ENCODE measurements at places on chromosomes 16 and 17.

GRCh38 chr17:65388911-65389310 lies 172.5 kb downstream of the AXIN2 start:
- no peak for DNase-seq

DNA sequence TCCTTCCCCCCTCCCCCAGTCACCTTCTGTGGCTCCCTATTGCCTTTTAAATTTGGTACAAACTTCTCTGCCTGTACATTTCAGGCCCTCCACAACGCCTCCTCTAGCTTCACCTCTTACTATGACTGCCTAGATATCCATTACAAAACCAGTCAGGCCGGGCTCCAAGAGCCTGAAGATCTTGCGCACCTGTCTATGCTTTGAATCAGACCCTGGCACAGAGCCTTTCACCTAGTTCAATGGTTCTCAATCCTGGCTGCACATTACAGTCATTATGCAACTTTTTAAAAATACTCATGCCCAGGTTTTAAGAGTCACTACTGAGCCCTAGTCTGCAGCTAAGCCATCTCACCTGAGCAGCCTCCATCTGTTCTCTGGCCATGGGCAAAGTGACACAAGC lies 1.6 kb upstream of the GAS7 start:
- no peak for DNase-seq

DNA sequence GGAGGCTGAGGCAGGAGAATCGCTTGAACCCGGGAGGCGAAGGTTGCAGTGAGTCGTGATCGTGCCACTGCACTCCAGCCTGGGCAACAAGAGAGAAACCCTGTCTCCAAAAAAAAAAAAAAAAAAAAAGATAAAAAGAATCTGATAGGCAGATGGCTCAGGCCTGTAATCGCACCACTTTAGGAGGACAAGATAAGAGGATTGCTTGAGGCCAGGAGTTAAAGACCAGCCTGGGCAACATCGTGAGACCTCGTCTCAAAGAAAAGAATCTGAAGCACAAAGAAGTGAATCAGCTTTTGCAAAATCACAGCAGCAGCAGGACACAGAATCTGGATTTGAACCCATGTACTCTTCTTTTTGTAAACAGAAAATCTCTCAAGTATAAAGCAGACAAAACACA lies 7.6 kb downstream of the NOB1 start:
- no peak for DNase-seq

DNA sequence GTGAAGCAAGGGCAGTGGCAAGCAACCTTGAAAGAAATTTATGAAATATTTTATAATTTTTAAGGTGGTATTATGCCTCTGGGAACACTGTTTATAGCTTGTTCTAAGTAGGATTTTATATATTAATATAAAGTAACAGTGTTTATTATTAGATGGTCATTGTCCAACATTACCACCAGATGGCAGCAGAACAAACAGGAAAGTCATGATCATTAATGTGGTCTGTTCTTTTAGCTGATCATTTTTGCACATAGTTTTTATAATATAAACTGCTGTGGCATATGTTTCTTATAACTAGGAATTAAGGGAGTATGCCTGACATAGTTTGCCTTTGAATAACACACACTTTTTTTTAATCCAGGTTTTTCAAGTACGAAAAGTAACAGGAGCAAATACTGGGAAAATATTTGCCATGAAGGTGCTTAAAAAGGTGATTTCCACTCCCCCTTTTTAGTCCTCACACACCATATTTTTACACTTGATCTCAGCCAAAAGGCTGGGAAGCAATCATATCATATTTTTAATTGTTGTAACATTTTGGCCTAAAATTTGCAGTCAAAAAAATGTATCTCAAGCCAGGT lies 21.4 kb downstream of the RPS6KB1 start:
- no peak for DNase-seq

GRCh38 chr17:79977708-79978547 lies 57.7 kb downstream of the TBC1D16 start:
- no peak for DNase-seq

DNA sequence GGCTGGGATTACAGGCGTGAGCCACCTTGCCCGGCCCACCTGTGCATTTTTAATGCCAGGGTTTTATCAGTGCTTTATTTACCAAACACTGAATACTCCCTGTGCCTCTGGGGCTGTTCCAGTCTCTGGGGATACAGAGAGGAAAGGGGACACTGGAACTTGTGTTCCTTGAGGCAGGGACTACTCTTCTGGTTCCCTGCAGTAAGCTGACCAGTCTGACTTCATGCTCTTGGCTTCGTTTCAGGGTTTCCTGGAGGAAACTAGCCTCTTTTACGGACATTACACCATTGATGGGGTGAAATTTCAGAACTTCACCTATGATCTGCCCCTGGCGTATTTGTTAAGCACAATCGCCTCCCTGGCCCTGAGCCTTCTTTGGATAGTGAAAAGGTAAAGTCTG lies 37.4 kb upstream of the COQ7 start:
- DNase-seq, result no peak

GRCh38 chr17:40106760-40107521 lies 6.6 kb upstream of the NR1D1 start:
- no peak for DNase-seq

DNA sequence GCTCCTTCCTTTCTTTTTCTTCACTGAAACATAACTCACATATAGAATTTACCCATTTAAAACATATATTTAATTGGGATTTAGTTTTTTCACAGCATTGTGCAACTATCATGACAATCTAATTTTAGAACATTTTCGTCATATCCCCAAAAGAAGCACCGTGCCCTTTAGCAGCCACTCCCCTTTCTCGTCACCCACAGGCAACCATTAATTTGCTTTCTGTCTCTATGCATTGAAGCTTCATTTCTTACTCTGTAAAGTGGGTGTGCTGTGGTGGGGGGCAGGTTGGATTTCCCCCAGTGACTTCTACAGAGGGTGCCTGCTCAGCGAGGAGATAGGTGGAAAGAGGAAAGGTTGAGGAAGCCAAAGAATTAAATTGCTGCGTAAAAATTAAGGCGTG lies 35.8 kb downstream of the MRC2 start:
- DNase-seq, result no peak

DNA sequence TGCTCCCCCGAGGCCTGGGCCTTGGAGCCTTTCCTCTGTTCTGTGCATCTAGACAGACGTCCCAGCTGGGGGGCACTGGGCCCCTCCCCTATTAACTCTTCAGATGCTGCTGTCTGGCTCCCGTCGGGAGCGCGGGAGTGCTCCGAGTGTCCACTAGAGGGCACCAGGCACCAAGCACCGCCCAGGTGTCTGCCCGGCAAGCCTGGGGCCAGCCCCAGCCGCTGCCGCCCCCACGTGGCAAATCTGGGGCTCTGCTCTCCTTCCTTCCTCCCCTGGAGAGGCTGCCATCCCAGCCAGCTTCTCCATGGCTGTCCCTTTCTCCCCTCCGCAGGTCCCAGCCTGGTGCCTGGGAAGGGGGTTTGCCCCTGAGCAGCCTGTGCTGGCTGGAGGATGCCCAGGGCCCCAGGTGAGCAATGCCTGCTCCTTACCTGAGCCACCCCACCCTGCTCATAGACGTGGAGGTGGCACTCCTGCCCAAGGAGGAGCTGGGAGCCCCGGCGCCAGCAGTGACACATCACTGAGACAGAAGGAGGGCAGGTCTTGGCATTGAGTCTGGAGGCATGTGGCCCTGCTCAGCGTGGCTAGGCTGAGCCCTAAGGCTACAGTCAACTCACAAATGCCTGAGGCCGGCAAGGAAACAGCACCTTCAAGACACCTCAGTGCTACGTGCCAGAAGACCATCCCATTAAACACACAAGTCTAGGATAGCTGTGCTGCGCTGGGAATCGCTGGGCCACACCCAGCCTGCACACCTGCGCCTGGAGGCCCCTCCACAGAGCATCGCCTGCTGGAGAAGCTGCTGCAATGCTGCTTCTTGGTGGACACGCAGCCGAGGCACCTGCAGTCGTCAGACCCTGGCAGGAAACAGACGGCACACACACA lies 19.7 kb downstream of the TMEM235 start:
- peak; percentile 80 for DNase-seq

- DNase-seq, result no peak
These were observed 613.7 kb downstream of the TMEM114 start for GRCh38 chr16:7976563-7976962.

DNA sequence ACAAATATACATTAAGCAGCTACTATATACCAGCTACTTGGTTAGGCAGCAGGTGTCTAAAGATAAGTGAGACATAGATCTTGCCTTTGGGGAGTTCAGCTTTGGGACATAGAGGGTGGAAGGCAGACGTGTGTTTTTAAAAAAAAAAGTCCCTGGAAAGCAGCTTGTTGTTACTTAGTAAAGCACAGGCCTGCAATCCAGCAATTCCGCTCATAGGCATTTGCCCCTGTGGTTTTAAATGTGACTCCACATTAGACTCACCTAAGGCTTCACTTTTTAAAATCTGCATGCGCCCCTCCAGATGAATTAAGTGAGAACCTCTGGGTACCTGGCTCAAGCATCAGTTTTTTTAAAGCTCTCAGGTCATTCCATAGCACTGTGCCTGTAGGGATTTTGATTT lies 7.2 kb upstream of the MLYCD start:
- no peak for DNase-seq

GRCh38 chr17:39979893-39980350 lies 685 bp upstream of the PSMD3 start:
- no peak for DNase-seq

- no peak for DNase-seq
These were observed 75.3 kb upstream of the TNRC6C start for GRCh38 chr17:77883213-77883650.

DNA sequence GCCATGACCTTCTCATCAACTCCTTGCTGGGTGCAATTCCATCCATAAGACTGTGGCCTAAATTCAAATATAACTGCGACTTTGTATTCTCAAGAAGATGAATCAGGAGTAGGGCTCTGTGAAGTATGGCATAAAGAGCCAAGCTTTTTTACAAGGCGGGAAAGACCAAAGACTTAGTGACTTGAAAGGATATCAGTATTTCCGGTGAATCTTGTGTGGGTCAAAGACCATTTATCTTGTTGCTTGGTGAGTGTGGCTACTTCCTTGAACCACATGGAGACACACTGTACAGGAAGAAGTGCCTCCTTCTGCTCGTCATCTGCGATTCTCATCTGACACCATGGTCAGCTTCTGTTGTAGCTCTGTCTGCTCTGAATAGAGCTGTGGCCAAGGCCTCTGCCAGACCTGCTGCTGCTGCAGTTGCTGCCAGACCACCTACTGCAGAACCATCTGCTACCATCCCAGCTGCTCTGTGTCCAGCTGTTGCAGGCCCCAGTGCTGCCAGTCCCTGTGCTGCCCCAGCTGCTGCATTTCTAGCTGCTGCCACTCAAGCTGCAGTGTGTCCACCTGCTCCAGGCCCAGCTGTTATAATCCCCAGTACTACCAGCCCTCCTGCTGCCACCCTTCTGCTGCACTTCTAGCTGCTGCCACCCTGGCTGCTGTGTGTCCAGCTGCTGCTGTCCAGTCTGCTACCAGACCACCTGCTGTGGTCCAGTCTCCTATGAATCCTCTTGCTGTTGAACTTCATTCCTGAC lies 6.1 kb upstream of the KRTAP2-4 start:
- no peak for DNase-seq

DNA sequence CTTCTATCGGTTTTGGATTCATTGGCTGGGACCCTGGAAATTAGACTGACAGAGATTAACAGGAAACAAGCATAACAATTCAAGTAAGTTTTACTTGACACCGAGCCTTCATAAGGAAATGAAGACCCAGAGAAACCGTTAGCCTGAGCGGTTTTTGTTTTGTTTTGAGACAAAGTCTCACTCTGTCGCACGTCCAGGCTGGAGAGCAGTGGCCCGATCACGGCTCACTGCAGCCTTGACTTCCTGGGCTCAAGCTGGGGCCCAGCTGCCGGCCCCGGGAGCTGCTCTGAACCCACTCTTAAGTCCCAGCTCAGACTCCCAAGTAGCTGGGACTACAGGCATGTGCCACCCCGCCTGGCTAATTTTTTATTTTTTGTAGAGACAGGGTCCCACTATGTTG lies 321.3 kb downstream of the SEC14L1 start:
- DNase-seq, result no peak

DNA sequence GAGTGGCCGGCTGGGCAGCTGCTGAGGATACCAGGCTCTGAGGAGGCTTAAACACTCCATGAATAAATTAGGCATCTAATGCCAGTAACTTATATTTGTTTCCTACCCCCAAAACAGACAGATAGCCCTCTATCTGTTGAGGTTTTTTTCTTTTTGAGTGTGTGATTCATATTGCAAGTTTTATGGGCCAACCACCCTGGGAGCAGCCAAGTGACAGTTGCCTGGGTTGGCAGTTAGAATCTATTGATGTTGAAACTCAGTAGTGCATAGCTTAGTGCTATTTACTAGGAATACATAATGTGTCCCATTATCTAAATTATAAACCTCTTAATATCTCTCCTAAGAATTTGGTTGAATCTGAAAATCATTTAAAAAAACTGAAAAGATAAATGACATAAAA lies 397.4 kb downstream of the CA10 start:
- DNase-seq, result no peak

DNA sequence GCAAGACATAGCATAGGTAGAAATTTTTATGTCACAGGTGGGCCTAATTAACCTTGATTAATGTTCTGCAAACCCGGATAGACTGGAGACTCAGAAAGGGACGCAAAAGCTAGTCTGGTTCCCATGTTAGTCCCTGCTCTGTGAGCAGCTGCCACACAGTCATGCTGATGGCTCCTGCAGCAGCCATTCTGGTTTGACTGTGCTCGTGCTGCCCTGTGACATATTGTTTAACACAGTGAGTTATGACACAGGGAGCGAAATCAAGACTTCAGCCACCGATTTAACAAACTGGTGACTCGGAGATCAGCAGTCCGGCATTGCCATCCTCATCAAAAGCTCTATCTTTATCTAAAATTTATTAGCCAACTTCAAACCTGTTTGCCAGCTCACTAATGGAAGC lies 169.8 kb downstream of the WWOX start:
- DNase-seq, result no peak

DNA sequence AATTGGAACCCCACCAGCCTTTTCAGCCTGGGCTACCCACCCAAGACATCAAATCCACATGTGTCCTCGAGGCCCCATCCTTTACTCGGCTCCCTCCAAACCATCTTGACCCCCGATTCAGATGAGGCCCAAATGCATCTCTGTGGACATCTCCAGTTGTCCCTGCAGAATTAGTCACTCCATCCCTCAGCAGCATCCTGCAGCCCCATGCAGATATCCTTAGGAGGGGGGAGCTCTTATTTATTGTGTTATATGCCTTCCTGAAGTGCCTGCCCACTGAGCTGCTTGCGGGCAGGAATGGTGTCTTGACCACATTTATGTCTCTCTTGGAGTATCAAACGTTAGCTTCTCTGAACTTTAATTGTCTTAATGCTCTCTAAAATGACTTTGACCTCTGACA lies 15.6 kb downstream of the CDK5RAP3 start:
- DNase-seq, result no peak

GRCh38 chr17:33955461-33955860 lies 299.6 kb upstream of the CCL2 start:
- no peak for DNase-seq

DNA sequence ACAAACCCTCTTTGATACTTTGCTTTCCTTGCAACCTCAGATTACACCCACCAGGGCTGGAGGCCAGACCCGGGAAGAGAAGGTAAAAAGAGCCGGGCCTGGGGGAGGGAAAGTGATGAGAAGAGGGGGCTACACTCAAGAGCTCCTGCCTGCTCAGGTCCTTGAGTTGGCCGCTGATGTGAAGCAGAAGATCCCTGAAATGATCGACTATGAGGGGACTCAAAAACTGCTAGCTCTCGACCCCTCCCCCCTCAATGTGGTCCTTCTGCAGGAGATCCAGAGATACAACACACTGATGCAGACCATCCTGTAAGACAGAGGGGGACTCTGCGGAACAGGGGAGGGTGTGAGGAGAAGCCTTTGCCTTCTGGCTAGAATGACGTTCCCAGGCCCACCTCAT lies 2.8 kb upstream of the KDM6B start:
- no peak for DNase-seq

- DNase-seq, result no peak
These were observed 1.8 kb downstream of the GALK1 start for GRCh38 chr17:75763269-75763607.
